ENCODE measurements at places on chromosomes 6 and 20.

- DNase-seq, result no peak
These were observed 131.6 kb downstream of the KIF16B start for GRCh38 chr20:16441546-16442164.

DNA sequence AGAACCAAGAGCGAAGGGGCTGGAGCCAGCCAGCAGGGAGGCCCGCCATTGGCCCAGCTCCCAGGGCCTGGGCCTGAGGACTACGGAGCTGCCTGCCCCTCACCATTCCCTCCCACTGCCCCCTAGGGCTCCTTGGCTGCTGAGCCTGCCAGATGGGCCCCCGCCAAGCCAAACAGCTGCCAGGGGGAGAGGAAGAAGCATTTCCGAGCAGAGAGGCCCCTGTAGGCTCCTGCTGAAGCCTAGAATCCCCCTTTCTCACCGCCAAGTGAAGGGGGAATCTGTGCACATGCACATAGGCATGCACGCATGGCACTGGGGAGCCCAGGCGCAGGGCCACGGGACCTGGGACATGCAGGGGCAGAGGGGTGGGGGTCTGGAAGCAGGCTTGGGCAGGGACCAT, 28.5 kb upstream of the MRPS18A start:
- DNase-seq, result no peak

GRCh38 chr6:159689001-159689400, 4.0 kb downstream of the SOD2 start:
- DNase-seq, result no peak

DNA sequence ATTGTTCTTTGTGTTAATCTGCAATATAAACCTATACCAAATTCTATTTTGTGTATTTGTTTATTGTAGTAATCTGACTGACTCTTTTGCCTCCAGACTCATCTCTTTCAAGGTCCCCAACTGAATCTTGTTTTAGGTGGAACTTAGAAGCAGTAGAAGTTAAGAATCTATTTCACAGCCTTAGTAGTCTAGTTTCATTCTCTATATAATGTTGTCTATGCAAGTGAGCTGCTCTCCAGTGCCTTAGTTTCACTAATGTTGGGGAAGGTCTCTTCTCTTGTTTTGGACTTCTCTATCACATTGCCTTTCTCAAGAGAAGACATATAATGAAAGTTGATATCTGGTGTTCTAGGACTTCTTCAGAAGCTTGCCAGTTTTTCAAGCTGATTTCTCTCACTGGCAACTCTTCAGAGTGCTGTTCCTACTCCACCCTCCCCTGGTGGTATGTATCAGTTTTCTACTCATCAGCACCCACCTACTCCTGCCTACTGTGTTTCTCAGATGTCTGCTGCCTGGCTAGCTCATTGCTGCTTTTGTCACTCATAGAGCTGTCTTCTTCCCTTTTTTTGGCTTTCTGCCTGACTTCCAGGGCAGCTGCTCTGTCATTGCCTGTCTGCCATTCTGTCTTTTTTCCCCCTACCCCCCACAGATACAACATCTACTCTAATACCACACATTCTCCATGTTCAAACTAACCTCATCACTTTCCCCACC, 82.1 kb downstream of the PTPRA start:
- DNase-seq, result no peak

DNA sequence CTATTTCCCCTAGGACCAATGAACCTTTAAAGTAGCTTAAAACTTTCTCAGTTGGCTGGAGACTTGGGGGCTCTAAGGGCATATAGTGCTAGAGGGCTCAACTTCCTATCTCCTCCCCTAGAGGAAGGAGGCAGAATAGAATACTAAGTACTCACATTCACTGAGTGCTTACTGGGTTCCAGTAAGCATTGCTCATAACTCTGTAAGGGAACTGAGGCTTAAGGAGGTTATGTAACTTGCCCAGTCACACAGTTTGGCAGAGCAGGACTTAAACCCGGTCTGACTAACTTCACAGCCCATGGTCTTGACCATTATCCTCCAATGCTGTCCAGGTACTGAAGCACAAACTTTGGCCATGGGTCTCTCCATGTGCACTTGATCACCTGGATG, 12.5 kb downstream of the SESN1 start:
- DNase-seq, result no peak

DNA sequence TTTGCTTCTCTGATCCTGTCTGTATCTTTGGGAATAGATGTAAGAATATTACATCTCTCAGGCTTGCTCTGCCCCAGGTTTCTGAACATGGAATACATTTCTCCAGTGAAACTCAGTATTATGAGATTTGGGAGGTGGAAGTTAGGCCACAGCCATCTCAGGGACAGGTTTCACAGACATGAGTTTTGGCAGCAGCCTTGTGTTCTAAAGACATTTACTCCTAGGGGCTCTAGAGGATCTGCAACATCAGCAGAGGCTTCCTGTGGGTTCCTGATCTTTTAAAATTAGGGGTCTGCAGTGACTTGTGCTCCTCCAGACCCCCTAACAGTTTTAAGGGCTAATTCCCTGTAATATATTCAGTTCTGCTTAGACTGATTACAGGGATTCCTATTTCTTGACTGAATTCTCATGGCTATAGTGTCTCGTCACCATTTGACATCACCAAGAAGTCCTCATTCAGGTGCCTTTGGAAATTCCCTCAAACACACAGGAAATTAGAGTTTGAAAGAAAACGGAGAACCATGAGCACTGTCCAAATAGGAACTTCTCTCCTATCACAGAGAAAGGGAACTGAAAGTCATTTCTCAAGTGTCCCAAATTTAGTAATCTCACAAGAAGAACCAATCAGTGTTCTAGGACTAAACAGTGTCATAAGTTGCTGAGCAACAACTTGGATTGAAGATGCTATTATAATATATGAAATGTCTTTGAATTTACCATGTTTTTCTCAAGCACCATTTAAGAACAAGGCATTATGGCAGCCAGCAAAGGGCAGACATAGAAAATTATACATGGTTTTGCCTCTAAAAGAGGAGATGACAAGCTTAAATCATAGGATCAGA, 2.5 kb upstream of the HLA-DRA start:
- no peak for DNase-seq
